ENCODE measurements at places on chromosomes 2 and 18. TPM values are rescaled to one million over a fixed set of nuclear protein-coding genes. Genes with fewer than 3 reads are reported as not detected.

The ASIC4 gene
- not detected for total RNA-seq

GRCh38 chr2:159913900-159914299, 115.9 kb upstream of the CD302 start:
- DNase-seq, result no peak

The IL36A gene
- not detected for total RNA-seq

DNA sequence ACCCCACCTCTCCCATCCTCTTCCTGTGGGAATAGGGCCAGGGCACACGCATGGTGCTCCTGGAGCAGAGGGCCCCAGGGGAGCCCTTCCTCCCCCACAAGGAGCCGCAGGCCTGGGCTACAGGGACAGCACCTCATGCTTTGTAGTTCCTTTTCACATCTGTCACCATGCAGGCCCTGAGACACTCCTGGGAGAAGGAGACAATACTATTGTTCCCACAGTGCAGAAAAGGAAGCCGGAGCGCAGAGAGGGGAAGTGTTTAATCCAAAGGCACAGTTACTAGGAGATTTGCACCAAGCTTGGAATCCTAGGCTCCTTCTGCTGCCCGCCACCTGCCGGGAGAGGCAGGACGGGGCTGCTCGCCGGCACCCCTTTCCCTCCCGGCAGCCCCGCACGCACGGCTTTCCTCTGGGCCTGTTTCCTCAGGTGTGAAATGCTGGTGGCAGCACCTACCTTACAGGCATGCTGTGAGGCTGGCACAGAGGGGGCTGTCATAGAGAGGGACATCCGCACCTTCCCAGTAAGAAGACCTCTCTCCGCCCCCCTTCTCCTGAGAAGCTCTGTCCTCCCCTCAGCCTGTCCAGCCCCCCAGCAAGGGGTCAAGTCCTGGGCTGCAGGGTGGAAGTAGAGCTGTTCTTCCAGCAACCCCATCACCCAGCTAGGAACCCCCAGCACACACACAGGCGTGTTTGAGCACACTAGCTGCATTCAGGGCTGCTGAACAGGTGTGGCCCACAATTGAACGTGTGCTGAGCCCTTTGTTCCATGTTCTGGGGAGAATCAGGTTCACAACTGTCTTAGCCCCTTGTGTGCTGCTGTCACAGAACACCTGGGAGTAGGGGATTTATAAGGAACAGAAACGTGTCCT, 62.6 kb downstream of the SMAD7 start:
- no peak for DNase-seq

DNA sequence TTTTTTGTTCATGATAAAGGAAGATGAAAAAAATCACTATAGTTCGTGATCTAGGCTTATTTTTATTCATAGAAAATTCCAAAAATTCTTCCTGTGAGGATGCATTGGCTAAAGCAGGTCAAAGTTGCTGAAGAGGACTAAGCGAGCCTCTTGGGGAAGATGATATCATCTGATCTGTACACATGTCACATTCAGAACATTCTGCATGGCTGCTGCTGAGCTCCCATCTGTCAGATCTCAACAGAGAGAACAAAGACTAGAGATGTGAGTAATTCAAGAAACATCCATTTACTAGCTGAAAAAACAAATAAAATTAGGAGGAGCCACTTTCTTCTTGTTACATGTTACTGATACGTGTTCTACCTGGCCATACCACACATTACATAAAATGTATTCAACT, 518.6 kb upstream of the FSIP2 start:
- DNase-seq, result peak; percentile 78

DNA sequence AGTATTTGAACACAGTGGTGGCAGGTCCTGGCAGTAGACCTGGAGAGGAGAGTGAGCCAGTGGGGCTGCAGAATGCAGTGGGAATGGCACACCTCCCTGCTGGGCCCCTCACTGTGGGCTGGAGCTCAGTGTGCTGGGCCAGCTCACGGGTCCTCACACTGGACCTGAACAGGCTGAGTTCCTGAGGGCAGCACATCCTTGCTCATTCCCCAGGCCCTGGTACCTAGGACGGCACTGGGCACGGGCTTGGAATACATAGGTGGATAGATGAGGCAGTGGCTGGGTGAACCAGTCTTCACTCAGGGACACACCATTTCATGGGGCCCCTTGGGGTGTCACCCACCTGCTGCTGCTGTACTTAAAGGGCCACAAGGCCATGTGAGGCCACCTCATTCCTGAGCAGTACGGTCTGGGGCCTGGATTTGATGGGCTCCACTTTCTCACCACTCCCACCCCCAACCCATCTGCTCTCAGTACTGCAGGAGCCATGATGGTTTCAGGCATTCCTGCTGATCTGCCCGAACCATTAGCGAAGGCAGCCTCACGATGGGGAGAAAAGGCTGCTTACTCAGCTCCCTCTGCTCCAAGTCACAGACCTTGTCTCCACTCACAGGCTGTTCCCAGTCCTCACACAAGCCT, 4.2 kb downstream of the TMEM177 start:
- no peak for DNase-seq

The SMYD5 gene
- total RNA-seq, result 47.1 TPM

The GREB1 gene
- total RNA-seq, result 0.62 TPM

- peak; percentile 83 for DNase-seq
Measured at GRCh38 chr2:84022810-84023431, 436.2 kb downstream of the SUCLG1 start.

DNA sequence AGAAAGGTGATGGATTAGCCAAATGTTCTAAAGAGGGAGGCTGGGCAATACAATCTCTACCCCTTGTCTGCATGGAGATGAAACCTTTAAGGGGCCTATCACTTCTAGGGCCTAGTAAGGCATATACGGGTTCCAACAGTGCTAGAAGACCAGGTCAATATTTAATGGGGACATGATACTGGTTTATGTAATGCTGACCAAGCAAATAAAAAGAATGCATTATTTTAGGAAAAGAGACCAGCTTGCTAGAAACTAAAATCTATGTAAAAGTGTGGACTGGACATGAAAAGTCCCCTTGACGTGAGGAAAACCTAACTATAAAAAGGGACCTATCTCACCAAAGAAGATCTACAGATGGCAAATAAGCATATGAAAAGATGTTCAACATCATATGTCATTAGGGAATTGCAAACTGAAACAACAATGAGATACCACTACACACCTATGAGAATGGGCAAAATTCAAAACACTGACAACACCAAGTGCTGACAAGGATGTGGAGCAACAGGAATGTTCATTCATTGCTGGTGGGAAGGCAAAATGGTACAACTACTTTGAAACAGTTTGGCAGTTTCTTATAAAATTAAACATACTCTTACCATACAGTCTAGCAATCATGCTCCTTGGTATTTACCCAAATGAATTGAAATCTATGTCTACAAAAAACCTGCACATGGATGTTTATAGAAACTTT, 45.9 kb upstream of the TLK1 start:
- DNase-seq, result no peak

DNA sequence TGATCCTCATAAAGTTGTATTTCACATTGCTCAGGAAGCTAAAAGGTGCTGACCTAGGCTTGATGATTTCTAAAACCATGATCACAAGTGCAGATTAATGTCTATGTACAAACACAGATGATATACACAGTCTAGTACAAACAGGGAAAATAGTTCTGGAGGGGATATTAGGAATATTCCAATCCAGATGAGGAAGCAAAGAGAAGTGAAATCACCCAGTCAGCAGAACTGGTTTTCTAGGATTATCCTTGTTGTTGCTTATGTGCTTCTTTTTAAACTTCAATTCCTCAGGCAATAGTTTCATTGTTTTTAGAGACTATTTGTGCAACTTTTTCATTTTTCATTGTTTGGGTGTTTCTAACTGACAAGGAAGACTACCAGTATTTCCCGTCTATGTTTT, 4.7 kb downstream of the IL1A start:
- DNase-seq, result no peak

The REG3G gene
- not detected for total RNA-seq

DNA sequence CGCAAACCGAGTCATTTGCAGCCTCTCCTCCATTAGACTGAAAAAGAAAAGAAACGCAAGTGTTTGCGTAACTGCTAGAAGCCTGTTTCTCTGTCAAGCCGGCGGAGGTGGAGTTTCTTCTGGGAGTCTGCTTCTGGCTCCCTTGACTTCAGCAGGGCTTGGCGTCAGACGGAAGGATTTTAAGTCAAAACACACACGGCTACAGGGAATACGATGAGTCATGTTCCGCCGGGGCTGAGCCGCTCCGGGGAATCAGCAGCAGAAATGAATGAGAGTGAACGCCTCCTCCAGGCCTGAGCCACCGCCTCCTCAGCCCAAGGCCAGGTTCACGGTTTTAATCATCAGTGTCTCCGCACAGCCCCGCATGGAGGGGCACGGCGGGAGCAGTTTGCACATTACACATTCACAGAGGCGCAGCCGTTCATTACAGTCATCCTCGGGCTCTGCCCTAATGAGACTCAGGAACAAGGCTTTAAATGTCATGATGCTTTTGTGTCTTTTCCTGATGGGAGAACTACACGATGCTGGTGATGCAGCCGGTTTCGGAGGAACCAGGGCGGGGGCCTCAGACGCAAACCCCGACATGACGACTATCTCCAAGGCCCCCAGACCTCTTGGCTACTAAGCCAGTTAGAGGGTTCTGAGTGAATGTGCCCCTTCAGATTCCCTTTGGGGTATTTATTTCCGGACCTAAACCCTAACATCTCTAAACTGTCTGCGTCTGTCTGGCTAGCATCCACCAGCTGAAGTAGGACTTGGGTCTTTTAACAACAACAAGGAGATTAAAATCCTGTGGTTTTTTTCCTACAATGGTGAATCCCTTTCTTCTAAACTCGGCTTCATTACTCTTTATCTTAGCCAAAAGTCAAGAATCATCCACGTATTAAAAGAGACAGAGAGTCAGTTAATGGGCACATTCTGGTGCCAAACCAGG, 11.1 kb upstream of the SCG2 start:
- peak; percentile 91 for DNase-seq

The ALPP gene
- total RNA-seq, result 14.4 TPM

DNA sequence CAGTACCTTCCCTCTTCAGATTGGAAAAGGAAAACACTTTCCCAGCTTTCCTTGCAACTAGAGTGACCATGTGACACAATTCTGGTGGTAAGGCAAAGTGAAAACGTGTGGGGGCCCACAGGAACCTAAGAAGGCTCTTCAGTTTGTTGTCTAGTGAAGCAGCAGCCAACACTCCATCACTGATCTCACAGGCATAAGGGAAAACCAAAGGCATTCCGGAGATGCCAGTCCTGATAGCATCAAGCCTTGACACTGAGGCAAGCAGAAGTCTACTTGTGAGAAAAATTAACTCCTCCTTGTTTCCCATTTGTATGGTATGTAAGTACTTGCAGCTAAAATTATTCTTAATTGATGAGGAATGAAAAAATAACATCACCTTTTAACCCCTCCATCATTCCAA, 88.3 kb downstream of the ETAA1 start:
- no peak for DNase-seq

DNA sequence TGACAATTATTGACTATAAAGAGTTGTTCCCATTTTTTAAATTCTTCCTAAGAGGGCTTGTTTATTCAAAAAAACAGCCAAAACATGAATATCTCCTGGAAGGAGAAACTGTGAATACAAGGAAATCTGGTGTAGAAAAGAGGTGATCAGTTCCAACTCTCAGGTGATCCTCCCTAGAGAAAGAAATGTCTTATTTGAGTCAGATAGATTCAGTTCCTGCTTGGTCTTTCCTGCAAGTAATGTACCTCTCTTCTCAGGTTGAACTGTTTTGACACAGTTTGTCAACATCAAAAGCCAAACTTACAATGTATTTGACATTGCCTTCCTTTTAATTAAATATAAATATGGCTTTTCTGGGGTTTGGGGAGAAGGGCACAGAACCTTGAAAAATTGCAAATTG, 567.4 kb downstream of the ARHGAP15 start:
- no peak for DNase-seq

The DCDC2C gene
- total RNA-seq, result not detected

DNA sequence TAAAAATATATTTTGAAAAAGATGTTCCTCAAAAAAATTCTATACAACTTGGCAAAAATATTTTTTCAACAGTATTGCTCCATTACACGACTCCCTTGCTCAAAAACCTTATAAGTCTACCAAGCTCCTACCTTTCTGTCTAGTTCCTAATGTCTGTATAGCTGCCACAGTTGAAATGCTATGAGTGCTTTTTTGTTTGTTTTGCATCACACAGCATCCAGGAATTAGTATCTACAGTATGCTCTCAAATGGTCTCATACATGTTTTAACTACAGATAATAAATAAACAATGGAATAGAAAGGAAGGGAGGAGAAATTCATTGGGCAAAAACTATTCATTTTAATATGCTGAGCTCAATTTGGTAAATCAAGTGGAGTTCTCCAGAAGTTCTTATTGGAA, 17.3 kb downstream of the ACADL start:
- DNase-seq, result no peak

DNA sequence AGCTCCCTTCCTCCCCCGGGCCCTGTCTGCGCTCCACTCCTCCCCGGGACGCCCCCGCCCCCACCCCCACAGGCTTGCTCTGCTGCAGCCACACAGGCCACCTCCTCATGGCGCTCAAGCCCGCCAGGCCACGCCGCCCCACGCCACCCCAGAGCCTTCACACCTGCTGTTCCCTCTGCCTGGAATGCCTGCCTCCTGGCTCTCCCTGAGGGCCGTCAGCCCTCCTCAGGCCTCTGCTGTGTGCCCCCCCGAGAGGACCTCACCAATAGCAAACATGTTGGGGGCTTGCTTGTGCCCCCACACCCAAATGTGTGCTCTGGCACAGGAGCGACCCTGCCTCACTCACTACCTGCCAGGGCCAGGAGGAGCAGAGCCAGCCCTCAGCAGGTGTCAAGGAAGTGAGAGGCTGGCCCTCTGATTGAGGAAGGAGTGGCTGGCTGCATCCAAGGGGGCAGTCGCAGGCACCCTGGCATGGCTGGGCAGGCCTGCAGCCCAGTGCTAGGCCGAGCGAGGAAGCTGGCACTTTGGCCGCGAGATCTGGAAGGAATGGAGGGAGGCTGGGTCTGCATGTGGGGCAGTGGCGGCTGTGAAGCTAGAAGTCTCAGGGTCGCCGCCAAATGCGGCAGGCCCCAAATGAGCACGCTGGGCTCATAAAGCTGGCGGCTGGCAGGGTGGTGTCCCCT, 86.5 kb downstream of the INHBB start:
- DNase-seq, result no peak

The INPP1 gene
- 4.0 TPM for total RNA-seq

The GPR35 gene
- 5.2 TPM for total RNA-seq

The COL4A3 gene
- 0.73 TPM for total RNA-seq

The MGAT4A gene
- total RNA-seq, result 1.7 TPM

DNA sequence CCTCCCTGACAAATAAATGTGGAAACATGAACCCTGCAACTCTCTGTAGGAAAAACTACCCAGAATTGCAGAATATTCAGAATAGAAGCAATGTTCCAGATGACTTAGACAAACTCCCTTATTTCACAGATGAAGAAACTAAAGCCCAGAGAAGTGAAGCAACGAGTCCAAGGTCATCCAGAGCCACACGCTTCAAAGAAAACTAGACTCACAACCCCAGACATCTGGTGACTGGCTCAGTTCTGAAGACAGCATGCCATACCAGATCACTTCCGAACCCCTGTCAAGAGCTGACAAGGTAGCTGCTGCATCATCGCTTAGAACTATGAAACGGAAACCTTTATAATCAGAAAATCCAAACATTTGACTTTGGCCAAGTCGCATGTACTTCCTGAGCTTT, 101.3 kb downstream of the PID1 start:
- no peak for DNase-seq

- DNase-seq, result no peak
Measured at GRCh38 chr2:105860567-105860966, 115.9 kb downstream of the NCK2 start.

The RSAD2 gene
- total RNA-seq, result 2.1 TPM

GRCh38 chr2:159916511-159916910, 118.5 kb upstream of the CD302 start:
- no peak for DNase-seq

- DNase-seq, result peak; percentile 69
Measured at GRCh38 chr2:7007846-7008741, 90.9 kb downstream of the RNF144A start.

- no peak for DNase-seq
Measured at GRCh38 chr2:144464730-144465129, 55.2 kb downstream of the ZEB2 start.

The ALK gene
- total RNA-seq, result 0.87 TPM

Data from PC-3 (cell line).